ENCODE measurements at places on chromosomes 6 and 20.

DNA sequence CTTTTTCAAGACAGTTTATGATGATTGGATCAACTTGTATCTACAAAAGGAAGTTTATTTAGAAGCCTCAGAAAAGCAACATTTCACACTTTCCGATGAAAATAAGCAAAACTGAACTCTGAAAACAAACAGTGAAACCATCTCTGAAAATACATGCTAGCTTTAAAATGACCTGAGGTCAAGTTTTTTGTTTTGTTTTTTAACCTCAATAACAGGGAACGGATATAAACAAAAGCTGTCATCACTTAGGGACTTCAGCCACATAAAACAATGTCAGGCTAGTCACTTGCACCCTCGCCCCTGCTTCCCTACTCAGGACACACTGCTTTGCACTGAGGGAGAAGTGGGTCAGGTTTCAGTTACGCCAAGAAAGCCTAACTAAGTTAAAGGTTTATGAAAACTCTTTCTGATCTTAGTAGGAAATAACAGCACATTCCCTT, 11.6 kb downstream of the BACH2 start:
- no peak for DNase-seq

DNA sequence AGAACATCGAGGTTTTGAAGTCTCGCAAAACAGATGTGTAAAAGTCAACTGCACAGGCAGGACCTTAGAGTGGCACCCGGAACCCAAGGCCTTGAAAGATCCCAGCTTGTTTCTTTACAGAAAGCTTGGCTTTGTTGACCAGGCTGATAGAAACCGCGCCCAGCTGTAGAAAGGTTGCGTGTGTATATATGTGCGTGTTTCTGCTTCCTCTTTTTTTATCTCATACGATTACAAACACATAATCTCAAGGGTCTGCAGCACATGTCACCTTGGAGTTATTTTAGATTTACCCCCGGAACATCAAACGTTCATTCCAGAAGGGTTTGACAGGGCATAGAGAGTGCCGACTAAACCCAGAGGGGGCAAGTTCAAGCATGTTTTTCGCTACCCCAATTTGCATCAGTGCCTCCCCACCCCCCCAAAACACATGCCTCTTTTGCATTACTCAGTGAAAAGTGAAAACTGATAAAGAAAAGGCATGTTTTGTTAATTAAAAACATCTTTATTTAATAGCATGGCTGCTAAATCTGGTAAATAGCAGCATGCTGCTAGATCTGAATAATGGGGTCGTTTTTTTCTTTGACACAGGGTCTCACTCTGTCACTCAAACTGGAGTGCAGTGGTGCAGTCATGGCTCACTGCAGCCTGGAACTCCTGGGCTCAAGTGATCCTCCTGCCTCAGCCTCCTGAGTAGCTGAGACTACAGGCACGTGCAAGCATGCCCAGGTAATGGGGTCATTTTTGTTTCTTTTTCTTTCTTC, 33.2 kb upstream of the NCOA3 start:
- DNase-seq: no peak

DNA sequence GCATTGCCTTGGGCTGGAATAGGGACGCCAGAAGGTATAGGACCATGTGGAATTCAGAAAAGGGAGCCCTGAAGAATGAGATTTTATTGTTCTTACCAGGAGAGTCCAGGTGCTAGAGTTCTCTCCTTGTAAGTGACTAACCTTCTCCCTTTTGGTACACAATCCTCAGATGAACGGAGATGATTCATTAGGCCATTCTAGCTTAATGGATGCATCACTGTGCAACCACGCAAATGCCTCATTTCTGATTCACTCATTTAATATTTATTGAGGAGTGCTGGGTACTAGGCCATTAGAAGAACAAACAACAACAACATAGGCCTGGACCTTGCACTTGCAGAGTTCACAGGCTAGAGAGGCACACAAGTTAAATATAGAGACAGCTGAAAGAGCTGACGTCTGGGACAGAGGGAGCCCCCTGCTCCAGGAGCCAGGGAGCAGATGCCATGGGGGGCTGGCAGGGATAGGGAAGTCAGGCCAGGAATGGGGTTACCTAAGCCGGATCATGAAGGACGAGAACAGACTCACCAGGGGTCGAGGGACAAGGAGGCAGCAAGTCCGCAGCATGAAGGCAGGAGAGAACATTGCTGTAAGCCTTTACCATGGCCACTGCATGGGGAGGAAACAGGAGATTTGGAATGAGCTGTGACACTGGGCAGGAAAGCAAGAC, 179.5 kb upstream of the AKAP12 start:
- DNase-seq: no peak

DNA sequence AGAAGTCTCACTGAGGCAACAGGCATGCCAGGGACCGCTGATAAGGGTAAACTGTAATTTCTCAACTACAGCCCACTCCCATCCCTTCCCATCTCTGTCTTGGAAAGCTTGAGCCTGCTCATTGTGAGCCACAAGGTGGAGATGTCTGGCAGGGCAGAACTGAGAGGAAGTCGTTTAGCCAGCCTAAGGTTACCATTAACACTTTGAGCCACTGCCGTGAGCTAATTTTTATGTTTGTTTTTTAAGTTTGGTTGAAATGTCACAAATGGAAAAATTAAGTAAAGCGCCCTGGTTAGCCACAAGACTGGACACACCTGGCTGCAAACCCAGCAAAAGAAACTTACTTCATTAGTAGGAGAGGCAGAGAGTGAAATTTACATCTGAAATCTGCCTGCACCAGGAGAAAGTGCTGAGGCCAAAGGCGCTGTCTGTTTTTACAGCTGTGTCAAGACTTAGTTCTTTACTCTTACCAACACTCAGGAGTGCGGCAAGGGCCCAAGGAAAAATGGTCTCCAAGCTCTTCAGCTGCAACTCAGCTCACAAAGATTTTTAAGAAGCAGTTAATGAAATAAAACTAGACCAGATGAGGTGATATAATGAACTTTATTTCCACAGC, 50.0 kb upstream of the FAM83C start:
- DNase-seq: no peak

- no peak for DNase-seq
Observed at GRCh38 chr6:165821754-165822153, 158.7 kb upstream of the PDE10A start.

GRCh38 chr6:136526196-136526930, 23.9 kb downstream of the MAP7 start:
- no peak for DNase-seq

GRCh38 chr6:124999105-124999764, 37.0 kb downstream of the RNF217 start:
- DNase-seq: no peak

- no peak for DNase-seq
Observed at GRCh38 chr6:170443151-170443662, 109.9 kb downstream of the PSMB1 start.

GRCh38 chr6:26021001-26021349, 58.4 kb downstream of the TRIM38 start:
- DNase-seq: no peak

- DNase-seq: no peak
Observed at GRCh38 chr6:128659276-128659675, 138.9 kb upstream of the PTPRK start.

GRCh38 chr6:144606083-144606482, 320.9 kb downstream of the UTRN start:
- DNase-seq: no peak

- no peak for DNase-seq
Observed at GRCh38 chr20:35503841-35504561, 25.5 kb downstream of the C20orf173 start.

DNA sequence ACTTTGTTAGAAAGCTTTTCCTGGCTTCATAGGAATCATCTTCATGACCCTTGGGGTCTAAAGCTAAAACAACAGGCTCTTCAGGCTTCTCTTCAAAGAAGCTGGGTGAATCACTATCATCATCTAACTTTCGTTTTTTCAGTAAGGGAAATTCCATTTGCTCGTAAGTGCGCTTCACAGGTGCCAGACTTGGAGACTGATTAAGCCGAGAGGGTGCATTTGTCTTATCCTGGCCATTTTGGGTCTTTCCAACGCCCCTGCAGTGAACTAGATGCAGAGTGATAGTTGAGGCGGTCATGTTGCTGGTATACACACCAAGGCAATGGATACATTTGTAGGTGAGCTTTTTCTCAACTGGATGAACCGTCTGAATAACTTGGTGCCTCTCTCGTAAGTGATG, 38.8 kb downstream of the ADNP start:
- DNase-seq: no peak

GRCh38 chr20:10984913-10985312, 311.1 kb upstream of the JAG1 start:
- DNase-seq: no peak

DNA sequence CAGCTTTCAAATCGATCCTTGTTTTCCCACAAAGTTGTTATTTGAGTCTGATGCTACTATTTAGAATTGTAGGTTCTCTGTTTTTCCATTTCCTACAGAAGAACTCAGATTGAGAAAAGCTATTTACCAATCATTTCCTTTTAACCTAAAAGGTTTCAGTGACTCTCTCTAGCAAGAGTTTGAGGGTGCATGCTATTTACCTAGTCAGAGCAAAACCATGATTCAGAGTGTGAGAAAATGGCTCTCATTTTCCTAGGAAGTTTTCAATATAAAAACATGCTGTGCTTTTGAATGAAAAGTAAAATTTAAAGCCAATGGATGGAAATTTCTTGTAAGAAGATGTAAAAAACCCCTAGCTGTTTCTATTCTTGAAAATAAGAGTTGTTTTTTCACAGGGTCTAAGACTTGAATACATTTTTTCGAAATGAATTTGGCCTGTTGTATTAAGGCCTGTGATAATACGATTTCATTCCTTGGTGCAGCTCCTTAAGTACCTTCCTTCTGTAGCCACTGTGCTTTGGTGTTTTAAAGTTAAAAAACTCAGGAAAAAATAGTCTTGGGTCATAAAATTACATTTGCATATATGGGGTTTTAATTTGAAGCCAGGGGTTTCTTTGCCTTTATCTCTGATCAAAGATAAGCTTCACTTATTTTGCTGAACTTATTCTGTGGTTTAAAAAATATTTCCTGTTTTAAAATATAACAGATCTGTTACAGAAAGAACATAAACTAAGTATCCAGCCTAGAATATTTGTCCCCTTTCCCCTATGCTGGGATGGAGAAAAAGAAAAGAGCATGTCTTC, 18.0 kb upstream of the RSPH3 start:
- no peak for DNase-seq

- no peak for DNase-seq
Observed at GRCh38 chr6:9403736-9404135, 968.4 kb upstream of the SLC35B3 start.

DNA sequence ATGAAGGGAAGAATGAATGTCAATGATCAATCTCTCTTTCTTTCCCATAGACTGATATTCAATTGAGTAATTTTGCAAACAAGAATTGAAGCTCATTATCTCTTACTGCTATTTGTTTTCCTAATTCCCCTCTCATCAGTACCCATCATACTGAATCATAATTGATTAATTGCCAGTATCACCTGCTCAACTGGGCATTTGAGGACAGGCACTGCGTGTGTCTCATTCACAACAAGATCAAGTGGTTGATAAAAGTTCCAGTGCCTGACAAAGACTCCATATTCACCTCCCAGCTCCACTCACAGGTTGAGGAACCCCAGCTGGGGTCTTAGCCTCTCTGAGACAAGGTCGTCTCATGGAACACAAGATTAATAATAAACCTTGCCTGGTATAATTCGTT, 67.7 kb downstream of the BCAS1 start:
- DNase-seq: no peak

DNA sequence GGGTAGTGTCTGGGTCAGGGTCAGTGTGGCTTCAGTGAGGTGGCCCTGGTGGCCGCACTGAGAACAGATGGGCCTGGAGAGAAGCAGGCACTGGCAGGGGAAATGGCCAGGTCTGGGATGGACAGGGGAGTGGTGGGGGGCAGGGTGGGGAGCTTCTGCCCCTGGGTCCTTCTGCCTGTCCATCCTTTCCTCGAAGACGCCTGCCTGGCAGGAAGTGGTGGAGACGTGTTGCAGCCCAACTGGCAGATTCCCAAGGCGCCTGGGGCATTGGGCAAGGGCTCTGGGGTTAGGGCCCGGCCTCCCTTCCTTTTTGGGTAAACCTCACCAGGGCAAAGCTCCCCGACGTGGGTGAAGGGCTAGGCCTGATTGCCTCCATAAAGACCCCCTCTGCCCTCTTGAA, 10.4 kb downstream of the SRC start:
- DNase-seq: no peak

DNA sequence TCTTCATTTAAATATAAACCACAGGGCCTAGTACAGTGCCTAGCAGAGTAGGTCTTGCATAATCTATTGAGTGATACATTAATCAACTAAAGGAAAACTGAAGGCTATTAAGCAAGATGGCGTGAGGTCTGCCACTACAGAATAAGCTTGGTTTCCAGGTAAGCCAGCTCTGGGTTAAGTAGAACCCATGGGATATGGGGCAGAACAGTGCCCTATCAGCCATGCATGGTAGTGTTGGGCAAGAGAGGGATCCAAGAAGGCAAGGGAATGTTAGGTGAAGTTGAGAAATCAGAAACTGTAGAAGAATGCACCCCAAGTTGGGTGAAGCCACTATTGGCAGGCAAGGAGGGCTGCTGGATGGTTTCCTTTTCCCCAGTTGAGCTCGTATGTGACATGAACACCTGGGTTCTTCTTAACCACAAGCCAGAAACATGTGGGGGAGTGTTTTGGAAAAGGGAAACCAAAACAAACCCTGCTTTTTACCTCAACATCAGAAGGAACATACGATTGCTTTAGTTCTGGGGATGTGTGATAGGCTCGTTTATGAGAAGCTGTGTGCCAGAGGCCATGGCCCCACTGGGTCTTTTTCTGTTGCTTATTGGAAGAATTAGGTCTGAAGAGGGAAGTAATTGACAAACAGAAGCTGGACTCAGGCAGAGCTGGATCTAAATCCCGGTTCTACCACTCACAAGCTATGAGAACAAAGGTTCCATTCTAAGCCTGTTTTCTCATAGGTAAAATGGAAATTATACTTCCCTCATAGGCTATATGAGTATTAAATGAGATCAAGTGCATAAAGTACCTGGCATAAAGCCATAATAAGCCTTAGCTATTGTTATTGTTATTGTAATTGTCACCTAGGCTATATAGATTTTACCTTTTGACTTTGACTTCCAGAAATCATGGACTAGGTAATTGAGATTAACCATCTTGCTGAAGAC, 33.5 kb downstream of the NEDD9 start:
- DNase-seq: no peak

GRCh38 chr20:33554914-33555420, 65.1 kb downstream of the CBFA2T2 start:
- DNase-seq: no peak

GRCh38 chr6:36383606-36384005, 3.9 kb downstream of the ETV7 start:
- DNase-seq: no peak

- no peak for DNase-seq
Observed at GRCh38 chr6:31351033-31351380, 6.0 kb downstream of the HLA-B start.
